ENCODE measurements at places on chromosomes 12 and 14.

DNA sequence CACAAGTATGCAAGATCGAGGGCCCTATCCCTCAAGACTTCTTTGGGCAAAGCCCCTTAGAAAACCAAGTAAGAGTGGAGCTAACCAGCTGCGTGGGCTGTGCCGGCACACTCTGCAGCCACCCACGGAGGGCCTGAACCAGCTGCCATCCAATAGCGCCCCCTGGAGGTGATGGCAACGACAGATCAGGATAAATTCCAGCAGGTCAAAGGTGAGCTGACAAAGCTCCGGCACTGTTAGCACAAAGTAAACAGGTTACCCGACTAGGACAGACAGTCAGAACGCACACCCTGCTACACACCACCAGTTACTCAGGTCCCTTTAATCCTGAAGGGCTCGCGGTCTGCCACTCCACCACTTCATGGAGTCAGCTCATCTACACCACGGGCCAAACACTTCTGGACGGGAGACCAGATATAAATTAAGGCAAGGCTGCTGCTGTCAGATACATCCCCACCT, 4.9 kb downstream of the ZBTB39 start:
- DNase-seq, result no peak

GRCh38 chr12:65170209-65170881, 962 bp downstream of the LEMD3 start:
- no peak for DNase-seq

- no peak for DNase-seq
Observed at GRCh38 chr12:46946137-46946536, 120.3 kb upstream of the SLC38A4 start.

DNA sequence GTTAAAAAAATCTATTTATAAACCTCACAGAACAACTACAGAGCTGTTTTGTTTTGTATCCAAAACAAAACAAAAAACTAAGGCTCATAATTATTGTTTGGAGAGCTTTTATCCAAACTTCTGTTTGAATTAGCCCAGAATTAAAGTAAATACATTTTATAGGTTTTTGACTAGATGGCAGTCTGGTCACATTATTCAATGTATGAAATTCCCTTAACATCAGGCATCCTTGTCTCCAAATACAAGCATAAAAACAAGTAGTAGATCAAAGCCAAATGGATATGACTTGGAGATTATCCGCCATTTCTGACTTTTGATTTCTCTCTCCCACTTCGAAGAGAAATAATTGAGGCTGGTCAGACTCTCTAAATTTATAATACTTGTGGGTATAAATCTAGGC, 63.5 kb downstream of the SLC38A1 start:
- DNase-seq, result no peak

DNA sequence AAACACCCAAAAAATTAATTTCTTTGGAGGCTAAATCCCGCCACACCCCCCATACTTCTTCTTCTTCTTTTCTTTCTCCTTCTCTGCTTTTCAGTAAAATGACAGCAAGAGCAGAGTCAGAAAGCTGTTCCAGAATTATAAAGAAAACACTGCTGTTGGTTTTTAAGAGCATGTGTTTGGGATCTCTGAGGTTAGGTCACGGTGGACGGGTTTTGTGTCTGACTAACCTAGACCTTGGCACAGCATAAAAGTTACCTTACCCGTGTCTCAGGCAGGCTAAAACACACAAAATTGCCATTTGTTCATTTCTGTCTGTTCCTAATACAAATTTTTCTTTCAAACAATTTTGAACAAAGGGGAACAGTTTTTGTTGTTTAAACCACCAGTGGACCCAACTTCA, 540.8 kb downstream of the NRXN3 start:
- no peak for DNase-seq

DNA sequence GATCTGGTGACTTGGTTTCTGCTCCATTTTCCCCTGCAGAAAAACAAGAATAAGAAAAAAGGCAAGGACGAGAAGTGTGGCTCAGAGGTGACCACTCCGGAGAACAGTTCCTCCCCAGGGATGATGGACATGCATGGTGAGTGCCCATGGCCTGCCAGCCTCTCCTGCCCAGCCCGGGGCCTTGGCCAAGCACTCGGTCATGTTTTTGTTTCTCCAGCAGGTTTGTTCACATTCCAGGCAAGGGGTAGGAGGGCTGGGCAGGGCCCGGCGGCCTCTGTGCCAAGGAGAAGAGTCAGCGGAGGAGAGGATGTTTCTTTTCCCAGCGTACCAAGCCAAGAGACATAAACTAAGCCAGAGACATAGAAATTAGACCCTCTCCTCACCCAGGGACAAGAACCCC, 13.6 kb downstream of the BCL7A start:
- no peak for DNase-seq

- no peak for DNase-seq
Observed at GRCh38 chr14:54890788-54891187, 11.8 kb downstream of the GCH1 start.

GRCh38 chr12:115820656-115821055, 456.8 kb downstream of the MED13L start:
- no peak for DNase-seq

GRCh38 chr12:104521731-104522130, 65.0 kb downstream of the CHST11 start:
- no peak for DNase-seq

GRCh38 chr12:87425942-87426554, 603.2 kb downstream of the C12orf50 start:
- DNase-seq, result no peak
